ENCODE measurements at places on chromosomes 5 and 9.

- no peak for DNase-seq
Measured at GRCh38 chr5:443239-444151, 519 bp downstream of the EXOC3 start.

GRCh38 chr9:33220681-33221567, 19.0 kb upstream of the SPINK4 start:
- DNase-seq: no peak

DNA sequence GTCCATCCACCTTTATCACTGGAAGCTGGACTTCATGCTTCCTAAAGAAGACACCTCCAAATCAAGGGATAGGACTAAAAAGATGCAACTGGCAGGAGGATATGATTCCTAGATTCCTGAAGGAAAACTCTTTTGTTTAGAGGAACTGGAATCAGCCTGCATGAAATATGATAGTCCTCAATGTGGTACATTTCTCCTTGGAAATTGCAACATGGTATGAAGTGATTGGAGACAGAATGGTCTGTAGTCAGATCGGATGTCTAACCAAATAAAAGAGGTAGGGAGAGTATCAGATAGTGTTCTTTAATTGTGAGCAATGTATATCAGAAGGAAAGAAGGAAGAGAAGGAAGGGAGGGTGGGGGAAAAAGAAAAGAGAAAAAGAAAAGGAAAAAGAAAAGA, 116.1 kb upstream of the FSTL4 start:
- no peak for DNase-seq

DNA sequence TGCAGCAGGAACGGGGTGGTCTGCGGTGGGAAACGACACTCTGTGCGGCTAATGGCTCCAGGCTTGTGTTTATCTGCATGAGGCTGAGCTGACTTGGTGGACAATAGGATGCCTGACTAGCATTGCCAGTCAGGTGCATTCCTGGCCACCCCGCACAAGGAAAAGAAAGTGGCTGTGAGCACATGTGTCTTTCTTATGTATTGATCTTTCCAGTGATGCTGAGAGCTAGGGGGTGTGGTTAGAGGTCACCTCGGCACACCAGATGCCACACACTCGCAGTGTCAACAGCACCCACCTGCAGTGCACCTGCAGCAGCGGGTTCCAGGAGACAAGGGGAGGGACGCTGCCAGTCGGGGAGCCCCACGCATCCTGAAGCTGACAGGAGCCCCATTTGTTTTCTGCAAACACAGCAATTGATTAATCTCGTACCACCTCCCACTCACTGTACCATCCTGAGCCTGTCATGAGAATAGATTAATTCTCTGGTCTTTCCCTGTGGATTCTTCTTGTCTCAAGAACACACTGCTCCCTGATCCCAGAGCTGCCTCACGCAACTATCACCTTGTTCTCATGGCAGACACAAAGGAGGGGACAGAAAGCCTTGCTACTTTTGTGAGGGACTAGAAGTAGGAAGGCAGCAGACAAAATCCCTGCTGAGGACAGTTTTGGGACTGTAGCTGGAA, 251.7 kb upstream of the WWC1 start:
- no peak for DNase-seq

- DNase-seq: no peak
Measured at GRCh38 chr9:76138360-76138759, 247.9 kb downstream of the PCSK5 start.

GRCh38 chr5:17373406-17373805, 124.6 kb upstream of the TAF11L2 start:
- no peak for DNase-seq

GRCh38 chr5:163912046-163912445, 406.6 kb downstream of the MAT2B start:
- no peak for DNase-seq

GRCh38 chr5:104778-105296, 12.9 kb downstream of the PLEKHG4B start:
- DNase-seq: no peak

- no peak for DNase-seq
Measured at GRCh38 chr5:1722877-1723276, 76.8 kb downstream of the MRPL36 start.

DNA sequence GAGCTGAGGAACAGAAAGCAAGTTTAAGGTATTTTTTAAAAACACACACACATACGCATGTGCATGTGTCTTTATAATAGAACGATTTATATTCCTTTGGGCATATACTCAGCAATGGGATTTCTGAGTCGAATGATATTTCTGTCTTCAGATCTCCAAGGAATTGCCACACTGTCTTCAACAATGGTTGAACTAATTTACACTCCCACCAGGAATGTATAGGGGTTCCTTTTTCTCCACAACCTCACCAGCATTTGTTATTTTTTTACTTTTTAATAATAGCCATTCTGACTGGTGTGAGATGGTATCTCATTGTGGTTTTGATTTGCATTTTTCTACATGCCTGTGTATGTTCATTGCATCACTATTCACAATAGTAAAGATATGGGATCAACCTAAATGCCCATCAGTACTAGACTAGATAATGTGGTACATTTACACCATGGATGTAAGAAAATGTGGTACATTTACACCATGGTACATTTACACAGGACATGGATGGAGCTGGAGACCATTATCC, 60.3 kb upstream of the MAP3K1 start:
- no peak for DNase-seq

- peak; percentile 87 for DNase-seq
Measured at GRCh38 chr5:173916233-173916632, 28.1 kb downstream of the CPEB4 start.

GRCh38 chr5:63686938-63687337, 275.3 kb downstream of the HTR1A start:
- no peak for DNase-seq

DNA sequence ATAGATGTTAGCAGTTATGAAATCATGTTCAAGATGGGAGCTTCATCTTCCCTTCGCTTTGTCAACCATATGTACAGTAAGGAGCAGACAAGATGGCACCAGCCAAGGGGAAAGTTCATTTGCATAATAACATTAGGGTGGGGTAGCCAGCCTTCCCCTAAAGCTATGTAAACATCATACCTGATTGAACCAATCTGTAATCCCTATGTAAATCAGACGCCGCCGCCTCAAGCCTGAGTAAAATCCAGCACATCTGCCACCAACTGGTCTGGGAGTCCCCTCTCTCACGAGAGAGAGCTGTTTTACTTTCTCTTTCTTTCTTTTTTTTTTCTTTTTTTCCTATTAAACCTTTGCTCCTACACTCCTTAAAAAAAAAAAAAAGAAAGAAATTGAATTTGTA, 30.8 kb upstream of the REEP2 start:
- DNase-seq: no peak

DNA sequence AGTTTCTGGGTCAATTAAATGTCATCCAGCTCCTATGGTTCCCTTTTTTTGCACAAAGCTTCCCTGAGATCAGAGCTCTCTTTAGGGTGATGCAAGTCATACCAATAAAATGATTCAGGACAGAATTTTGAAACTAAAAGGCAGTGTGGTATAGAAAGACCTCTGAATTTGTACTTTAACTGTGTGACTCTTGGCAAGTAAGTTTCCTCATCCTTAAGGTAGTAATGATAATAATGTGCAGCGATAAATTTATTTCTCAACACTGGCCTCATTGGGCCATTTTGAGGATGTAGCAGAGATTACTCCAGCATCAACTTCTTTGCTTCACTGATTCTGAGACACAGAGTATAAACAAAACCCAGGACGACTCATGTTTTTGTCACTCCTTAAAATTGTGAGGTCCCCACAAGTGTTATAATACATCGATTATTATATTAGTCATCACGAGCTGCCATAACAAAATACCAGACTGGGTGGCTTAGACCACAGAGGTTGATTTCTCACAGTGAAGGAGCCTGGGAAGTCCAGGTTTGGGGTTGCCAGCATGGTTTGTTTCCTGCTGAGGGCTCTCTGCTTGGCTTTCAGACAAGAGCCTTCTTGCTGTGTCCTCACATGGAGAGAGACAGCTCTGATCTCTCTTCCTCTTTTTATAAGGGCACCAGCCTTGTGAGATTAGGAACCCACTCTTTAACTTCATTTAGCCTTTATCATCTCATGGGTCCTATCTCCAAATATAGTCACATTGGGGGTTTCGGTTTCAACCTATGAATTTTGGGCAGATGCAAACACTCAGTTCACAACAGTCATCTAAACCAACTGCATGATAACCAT, 293.0 kb downstream of the ZNF608 start:
- no peak for DNase-seq

- no peak for DNase-seq
Measured at GRCh38 chr9:34317436-34317835, 11.6 kb downstream of the KIF24 start.

- DNase-seq: no peak
Measured at GRCh38 chr9:89445801-89446251, 52.1 kb downstream of the SEMA4D start.

DNA sequence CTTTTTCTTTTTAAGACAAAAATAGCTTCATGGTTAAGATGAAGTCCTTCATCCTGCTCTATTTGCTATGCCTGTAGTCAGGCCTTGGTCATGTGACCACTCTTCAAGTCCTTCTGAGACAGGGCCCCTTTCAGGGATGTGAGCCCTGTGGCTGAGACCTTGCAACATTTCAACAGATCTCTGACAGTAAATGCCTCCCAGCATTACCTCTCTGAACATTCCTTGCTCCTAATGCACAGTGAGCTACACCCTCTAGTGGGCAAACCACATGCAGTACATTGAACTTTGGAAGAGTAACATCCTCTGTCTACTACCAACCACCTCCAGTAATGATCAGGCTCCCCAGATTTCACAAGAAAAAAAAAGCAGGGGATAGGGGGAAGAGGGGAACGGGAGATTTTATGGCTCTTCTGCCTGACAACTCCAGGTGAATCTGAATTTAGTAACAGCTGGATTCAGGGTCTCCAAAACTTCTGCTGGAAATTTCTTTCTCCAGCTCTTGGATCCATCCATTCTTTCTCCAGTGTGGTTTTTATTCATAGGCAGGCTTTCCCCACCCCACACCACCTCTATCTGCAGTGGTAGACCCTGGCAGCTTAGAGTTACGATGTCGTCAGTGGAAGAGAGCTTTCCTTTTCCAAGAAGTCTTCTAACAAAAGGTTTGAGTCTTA, 8.9 kb upstream of the FBXO38 start:
- DNase-seq: peak; percentile 45

DNA sequence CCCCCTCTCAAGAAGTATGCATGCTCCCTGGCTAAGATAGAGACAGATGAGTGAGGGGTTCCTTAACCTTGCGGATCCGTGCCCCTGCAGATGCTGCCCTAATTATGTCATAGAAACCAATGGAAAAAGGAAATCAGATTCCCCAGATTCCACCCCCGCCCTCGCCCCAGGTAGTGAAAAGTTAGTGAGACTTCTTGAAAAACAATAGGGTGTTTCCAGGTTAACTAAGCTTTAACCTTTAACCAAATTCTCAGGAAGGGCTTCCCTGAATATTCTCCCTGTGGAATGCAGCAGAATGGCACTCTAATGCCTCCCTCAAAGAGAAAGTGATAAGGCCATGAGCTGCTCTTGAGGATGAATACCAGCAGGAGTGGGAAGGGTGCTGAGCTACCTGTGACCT, 116.0 kb upstream of the RANBP3L start:
- no peak for DNase-seq

GRCh38 chr5:143506836-143507552, 103.5 kb upstream of the NR3C1 start:
- DNase-seq: no peak

DNA sequence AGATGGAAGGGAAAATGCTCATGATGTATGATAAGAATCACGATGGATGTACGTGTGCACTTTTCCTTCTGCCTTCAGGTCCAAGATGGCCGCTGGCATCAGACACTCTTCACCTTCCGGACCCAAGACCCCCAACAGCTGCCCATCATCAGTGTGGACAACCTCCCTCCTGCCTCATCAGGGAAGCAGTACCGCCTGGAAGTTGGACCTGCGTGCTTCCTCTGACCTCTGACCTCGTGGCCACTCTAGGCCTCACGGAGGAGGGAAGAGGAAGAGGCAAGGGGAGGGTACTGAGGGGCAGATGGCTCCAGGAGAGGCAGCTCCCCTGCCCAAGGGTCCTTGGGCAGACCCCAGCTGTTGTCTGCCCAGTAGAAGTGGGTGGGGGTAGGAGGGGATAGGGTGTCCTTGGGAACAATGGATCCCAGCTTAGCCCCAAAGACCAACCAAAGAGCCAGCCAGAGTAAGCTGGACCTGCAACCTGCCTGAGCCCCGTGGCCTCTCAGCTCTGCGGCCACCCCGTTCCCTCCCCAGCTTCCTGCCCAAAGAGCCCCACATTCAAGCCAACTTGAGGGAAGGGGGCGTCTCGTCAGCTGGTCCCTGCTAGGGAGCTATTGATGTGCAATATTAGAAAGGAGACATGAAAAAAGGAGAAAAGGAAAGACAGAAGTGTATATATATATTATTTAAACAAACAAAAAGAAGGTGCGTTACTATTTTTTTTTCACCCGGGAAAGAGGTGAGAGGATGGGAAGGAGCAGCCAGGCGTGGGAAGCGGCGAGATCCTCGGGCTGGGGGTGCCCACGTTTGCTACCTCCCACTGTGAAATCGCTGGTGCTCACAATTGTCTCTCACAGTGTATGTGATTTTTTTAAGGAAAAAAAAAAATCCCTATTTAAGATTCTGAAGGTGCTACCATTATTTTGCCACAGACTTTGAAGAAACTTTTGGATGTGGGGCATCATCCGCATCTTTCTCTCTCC, 12.1 kb upstream of the ORM1 start:
- no peak for DNase-seq

GRCh38 chr9:28092981-28093936, 520.0 kb upstream of the C9orf72 start:
- no peak for DNase-seq

GRCh38 chr5:119161430-119161829, 90.5 kb downstream of the DMXL1 start:
- no peak for DNase-seq

GRCh38 chr5:132224716-132225115, 2.9 kb downstream of the P4HA2 start:
- DNase-seq: no peak

- DNase-seq: no peak
Measured at GRCh38 chr5:168890816-168891812, 311.9 kb upstream of the PANK3 start.

- DNase-seq: no peak
Measured at GRCh38 chr5:126481243-126481642, 58.0 kb downstream of the GRAMD2B start.

DNA sequence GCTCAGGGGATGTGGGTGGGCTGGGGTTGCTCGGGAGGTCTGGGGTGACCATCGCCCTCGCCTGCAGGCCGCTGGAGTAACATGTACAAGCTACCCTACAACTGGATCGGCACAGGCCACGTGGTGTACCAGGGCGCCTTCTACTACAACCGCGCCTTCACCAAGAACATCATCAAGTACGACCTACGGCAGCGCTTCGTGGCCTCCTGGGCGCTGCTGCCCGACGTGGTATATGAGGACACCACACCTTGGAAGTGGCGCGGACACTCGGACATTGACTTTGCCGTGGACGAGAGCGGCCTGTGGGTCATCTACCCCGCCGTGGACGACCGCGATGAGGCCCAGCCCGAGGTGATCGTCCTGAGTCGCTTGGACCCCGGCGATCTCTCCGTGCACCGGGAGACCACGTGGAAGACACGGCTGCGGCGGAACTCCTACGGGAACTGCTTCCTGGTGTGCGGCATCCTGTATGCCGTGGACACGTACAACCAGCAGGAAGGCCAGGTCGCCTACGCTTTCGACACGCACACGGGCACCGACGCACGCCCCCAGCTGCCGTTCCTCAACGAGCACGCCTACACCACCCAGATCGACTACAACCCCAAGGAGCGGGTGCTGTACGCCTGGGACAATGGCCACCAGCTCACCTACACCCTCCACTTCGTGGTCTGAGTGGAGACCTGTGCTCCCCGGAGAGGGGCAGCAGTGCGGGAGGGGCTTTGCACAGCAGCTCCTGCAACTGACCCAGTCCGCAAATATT, 33.0 kb downstream of the OLFML2A start:
- DNase-seq: no peak

- DNase-seq: no peak
Measured at GRCh38 chr5:173659423-173659822, 43.0 kb upstream of the BOD1 start.
